ENCODE measurements at places on chromosomes 1 and 21. TPM values are rescaled to one million over a fixed set of nuclear protein-coding genes. Genes with fewer than 3 reads are reported as not detected.

C1orf210 gene
- 97.8 TPM for total RNA-seq

NEK2 gene
- total RNA-seq, result 6.6 TPM

CLIC6 gene
- 15.0 TPM for total RNA-seq

CLCNKB gene
- total RNA-seq, result 0.14 TPM

CD53 gene
- total RNA-seq, result 20.8 TPM

FAM151A gene
- total RNA-seq, result 4.5 TPM

GADD45A gene
- total RNA-seq, result 43.4 TPM

GJB3 gene
- total RNA-seq, result 6.7 TPM

MMEL1 gene
- total RNA-seq, result 7.8 TPM

TSTD1 gene
- 120 TPM for total RNA-seq

IGSF9 gene
- total RNA-seq, result 46.3 TPM

NR0B2 gene
- 0.34 TPM for total RNA-seq

GUCA2A gene
- total RNA-seq, result 1,178 TPM

VSIG8 gene
- not detected for total RNA-seq

DNA sequence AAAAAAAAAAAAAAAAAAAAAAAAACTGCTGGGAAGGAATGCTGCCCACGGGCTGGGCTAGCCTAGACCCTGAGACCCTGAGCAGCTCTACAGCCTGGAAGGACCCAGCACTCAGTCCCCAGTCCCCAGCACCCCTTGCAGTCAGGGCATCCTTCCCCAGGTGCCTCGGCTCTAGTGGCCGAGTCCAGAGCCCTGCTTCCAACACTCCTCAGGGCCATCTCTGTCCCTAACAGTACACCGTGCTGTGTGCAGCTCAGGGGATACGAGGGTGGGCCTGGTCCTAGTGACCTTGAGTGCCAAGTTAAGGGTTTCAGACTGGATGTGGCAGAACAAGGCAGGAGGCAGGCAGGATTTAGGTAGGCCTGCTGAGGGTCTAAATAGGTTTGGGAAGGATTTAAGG is 50.2 kb upstream of the LRP8 start:
- DNase-seq, result no peak

- no peak for DNase-seq
Measured at GRCh38 chr1:8945568-8945967, at the start of gene CA6. Gene CA6, plus strand, starts transcription at chr1:8945868. Its CDS starts 19 bp downstream, at chr1:8945887.

DNA sequence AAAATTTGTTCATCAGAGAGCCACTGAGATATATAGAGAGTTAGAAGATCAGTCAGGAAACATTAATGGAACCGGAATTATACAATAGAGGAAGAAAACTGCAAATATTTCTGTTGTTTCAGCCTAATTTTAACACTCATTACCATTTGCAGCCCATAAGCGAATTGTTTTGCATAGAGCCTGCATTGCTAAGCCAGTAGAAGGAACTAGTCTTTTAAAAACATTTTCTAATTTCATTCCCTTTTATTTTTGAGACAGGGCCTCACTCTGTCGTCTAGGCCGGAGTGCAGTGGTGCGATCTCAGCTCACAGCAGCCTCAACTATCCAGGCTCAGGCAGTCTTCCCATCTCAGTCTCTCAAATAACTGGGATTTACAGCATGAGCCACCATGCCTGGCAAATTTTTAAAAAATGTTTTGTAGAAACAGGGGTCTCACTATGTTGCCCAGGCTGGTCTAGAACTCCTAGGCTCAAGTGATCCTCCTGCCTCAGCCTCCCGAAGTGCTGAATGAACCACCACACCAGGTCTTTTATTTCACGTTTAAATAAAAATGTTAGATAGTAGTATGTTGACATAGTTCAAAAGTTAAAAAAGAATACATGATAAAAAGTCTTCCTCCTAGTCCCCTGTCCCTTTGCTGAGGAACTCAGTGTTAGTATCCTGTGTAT is 25.3 kb downstream of the MPZL1 start:
- DNase-seq, result no peak

DNA sequence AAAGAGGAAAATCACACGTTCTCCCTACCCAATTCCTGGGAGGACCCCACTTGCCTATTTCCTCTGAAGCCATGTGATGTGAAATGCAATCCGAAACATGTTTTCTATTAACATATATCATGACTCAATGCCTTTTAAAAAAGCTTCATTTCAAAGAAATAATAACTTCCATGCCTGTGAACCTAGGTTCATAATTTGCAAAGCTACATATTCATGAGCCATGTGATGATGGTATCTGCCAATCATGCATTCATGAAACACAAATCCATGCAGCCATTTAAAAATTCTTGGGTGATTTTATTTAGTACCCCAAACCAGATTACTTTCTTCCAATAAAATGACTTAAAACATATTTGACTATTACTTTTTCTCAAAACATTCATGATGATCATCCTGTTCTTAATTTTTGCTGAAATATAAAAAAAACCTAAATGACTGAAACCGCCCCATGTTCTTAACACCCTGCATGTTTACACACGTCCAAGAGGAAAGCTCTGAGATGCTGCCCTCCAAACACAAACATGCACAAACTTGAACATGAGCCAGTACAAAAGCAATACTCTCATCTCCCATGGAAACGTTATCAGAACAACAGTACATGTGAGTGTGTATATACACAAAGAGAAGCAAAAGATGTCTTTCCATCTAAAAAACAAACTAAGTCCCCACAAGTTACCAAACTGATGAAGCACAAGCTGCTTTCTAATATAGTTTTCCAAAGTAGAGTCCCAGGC is 140.1 kb downstream of the TGFBR3 start:
- DNase-seq, result no peak

DNA sequence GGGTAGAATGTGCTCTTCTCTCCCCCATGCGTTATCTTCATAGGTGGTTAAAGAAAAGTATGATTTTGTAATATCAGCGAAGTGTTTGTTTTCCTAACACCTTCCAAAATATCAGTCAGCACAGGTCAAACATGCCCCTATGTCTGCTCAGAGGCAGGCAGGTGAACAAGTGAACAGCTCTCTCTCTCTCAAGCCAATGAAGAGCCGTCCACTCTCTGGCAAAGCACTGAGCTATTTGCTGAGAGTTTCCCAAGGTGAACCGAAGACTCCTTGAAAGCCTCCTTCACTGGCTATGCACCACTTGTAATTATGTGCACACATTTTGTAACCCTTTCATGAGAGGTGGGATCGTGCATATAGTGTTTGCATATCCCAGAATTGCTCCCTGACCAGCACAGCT is 47.7 kb downstream of the ST6GALNAC3 start:
- DNase-seq, result no peak

- peak; percentile 22 for DNase-seq
Measured at GRCh38 chr1:119554183-119554582, 47.2 kb downstream of the HSD3B1 start.

GRCh38 chr1:6354659-6355317 is 38.8 kb downstream of the ACOT7 start:
- no peak for DNase-seq

- DNase-seq, result no peak
Measured at GRCh38 chr1:209080170-209080781, 503.2 kb upstream of the CAMK1G start.

DNA sequence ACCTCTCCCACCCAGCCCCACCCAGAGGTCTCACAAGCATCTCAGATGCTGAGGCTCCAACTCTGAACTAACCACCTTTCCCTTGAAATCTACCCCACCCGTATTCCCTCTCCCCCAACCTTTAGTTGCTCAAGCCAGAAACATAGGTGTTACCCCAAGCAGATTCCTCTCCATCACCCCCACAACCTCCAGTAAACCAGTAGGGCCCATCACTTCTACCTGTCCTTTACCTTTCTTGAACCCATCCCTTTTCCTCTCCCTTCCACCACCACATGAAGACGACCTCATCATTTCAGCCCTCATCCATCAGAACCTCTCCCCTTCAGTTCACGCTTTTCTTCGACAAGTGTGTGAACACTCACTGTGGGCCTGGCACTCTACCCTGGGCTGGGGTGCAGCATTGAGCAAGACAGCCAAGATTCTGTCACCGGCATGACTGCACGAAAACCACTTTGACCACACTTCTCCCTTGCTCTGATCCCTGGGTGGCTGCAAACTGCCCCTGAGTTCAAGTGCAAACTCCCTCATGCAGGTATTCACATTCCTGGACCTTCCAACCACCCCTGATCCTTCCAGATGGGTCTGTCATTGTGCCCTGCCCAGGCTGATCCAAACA is 65.5 kb upstream of the LAPTM5 start:
- no peak for DNase-seq

DNA sequence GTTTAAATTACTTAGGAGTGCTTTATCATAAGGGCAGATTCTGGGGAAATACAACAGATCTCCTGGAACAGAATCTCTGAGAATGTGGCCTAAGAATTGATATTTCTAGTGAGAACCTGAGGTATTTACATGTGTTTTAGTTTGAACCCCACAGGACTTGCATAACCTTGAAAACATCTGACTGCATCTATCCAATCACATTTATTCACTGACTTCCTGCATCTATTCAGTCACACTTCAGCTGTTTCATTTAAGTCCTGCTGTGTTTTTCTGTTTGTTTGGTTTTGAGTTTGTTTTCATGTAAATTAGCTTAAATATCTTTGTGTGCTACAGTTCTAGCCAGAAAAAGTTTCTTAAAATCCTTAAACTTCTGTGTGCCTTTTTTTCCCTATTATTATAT is 1260.7 kb downstream of the PLA2G4A start:
- no peak for DNase-seq

DNA sequence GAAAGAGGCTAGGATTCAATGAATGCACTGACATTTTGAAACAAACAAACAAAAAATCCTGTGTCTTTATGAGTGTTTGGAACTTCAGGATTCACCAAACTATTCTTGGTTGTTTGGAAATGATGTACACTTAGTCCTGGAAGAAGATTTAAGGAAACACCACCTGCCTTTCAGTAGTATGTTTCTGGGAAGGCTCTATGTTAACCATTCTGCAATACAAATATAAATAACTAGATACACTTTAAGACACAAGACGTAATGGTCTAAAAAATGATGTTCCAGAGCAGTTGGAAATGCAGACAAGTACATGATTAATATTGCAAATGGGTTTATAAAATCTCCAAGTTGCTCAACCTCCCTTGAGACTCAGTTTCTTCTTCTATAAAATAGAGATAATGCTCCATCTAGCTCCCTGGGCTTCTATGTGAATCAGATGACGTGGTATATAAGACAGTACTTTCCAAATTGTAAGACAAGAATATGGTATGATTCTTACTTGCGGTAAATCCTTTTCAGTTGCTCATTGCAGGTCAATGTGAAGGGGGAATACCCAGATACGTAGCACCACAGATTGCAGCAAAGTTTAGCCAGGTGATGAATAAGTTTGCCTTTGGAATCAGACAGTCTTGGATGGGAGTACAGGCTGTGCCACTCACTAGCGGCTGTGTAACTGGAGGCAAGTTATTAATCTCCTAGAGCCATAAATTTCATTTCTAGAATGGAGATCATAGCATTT is 224.8 kb upstream of the SGIP1 start:
- DNase-seq, result no peak

- no peak for DNase-seq
Measured at GRCh38 chr1:9690440-9691107, 39.0 kb downstream of the PIK3CD start.

DNA sequence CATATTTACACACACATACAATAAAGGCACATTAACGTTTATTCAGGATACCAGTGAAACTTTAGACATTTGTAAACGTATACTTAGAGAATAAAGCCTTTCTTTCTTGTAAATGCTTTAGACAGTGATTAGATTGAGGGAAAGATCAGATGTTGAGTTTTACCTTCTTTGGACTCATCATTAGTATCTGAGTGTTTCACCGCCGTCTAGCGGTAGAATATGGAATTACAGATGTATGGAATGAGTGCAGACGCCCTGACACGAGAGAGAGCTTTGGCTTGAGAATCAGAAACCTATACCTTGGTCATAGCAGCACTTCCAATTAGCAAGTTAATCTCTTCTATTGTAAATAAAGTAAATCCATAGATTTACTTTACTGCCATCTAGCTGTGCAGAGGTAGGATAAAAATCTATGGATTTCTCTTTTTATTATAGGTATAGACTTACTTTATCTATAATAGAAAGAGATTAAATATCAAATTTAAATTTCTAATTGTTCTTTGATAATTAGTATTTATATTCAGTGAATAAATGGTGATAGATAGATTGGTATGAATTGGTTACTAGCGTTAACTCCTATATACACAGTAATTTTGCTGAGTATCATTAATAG is 12.6 kb downstream of the FLG2 start:
- no peak for DNase-seq

GRCh38 chr1:188719735-188720134 is 1757.9 kb downstream of the BRINP3 start:
- DNase-seq, result no peak

DNA sequence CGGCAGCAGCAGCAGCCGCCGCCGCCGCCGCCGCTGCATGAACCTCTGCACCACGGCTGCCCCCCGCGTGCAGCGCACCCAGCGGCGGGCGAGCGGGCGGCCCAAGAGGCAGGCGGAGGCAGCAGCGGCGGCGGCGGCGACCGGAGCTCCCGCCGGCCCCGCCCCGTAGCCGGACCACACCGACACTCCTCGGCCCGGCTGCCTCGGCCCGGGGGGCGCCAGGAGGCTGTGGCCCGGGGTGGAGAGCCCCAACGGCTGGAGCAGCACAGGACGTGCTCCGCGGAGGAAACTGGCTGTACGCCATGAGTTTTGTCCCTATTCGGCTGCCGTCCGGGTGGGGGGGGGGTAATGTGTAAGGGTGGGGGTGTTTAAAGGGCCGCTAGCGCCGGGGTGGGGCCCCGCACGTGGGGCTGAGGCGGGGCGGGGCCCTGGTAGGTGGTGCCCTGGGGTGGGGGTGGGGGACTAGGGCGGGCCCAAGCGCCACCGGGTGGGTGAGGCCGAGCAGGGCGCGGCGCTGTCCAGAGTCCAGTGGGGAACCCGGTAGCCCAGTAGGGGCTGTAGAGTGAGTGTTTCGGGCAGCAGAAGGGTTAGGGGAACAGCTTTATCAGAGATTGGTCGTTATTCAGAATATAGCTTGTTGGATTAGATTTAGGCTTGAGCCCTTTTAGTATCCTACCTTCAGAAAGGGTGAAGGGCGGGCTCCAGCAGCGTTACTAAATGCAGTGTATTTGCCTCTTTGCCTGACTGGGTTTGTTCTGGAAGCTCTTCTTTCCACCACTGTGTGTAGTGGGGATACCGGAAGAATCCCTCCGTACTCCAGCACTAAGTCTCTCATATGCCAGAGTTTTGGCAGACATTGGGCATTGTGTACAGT is at the start of gene FAM78B:
FAM78B (minus strand) TSS at position 304 of the 874 bp plus-strand sequence. CDS start 753 bp downstream, outside the sequence.
- peak; percentile 82 for DNase-seq

- DNase-seq, result peak; percentile 85
Measured at GRCh38 chr1:172089768-172090510, 248.6 kb downstream of the DNM3 start.

GRCh38 chr1:87673309-87673708 is 344.6 kb downstream of the LMO4 start:
- no peak for DNase-seq

DNA sequence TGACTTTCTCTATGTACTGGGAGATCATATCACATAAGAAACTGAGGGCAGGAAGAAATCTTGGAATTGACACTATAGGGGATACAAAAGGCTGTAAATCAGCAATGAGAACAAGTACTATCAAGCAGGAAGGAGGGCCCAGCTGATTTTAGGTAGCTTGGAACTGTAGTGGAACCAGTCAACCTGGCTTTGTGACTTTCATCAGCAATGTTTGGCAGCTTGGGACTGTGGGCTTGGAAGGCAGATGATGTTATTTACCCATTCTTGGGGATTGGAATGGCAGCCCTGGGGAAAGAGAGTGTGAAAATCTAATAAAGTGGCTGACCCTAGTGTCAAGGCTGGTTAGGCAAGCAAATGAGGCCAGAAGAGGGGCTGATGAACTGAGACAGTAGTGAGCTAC is 1073.3 kb downstream of the ADGRL2 start:
- no peak for DNase-seq
